ENCODE measurements at places on chromosomes 4 and X. TPM values are rescaled to one million over a fixed set of nuclear protein-coding genes. Genes with fewer than 3 reads are reported as not detected.

- DNase-seq: no peak
These were observed 204.2 kb upstream of the PACRGL start for GRCh38 chr4:20496068-20496467.

DNA sequence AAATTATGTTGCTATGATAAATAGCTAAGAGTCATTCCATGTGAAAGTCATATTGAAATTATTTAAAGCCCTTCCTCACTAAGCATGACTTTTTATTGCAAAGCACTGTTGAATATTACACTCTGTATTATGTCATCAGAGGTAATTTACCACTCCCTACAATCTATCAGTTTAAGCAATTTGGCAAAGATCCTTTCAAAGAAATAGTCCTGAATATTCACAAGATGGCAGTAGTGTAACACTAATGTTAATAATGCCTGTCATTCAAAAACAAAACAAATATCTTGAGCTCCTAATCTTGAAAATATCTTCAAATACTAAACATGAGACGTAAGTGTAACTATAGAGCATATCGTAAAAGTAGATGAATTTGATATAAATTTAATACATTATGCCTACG lies 208.6 kb upstream of the TECRL start:
- DNase-seq: peak; percentile 2

- DNase-seq: no peak
These were observed 19.4 kb downstream of the TRMT44 start for GRCh38 chr4:8459867-8460445.

DNA sequence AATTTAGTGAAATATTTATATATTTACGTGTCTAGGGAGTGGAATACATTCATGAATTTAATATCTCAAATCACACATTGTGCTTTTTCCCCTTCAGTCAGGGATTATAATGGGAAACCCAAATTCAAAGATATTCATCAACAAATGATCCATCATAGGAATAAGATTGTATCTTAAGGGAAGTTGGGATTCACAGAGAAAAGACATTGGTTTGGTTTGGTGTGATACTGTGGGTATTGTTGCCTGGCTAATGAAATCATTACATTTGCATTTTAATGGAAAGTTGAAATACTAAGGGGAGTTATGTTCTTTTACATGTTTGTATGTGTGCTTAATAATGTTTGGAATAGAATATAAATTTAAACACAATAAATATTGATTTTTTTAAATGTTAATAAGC lies 1.7 kb downstream of the TET2 start:
- no peak for DNase-seq

GRCh38 chr4:87511500-87511899 lies 17.7 kb downstream of the SPARCL1 start:
- DNase-seq: no peak

- no peak for DNase-seq
These were observed 13.9 kb upstream of the MAD2L1 start for GRCh38 chr4:120080533-120080932.

GRCh38 chr4:89913623-89914022 lies 19.0 kb downstream of the MMRN1 start:
- DNase-seq: no peak

DNA sequence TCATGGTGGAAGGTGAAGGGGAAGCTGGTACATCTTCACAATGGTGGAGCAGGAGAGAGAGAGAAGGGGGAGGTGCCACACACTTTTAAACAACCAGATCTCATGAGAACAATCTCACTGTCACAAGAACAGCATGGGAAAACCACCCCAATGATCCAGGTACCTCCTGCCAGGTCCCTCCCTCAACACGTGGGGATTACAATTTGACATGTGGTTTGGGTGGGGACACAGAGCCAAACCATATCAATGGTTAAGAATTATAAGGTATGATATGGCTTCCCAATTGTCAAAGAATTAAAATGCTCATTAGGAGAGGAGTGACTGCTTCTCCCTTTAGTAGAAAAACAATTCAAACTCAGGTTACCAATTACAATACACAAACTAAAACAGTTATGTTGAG lies 143.3 kb downstream of the PDLIM5 start:
- no peak for DNase-seq

- peak; percentile 47 for DNase-seq
These were observed 27.6 kb downstream of the CLNK start for GRCh38 chr4:10656988-10657387.

Gene XG
- 0.33 TPM for polyA plus RNA-seq

Gene MAGEB1
- polyA plus RNA-seq: not detected

Gene SYN1
- 4.4 TPM for polyA plus RNA-seq

Data from renal pelvis (tissue), 12 donors.